ENCODE measurements at places on chromosomes 6 and 20. TPM values are rescaled to one million over a fixed set of nuclear protein-coding genes. Genes with fewer than 3 reads are reported as not detected.

- H3K36me3 ChIP-seq, result no peaks in the 10 kb centered on the region
- H3K27me3 ChIP-seq, result no peaks in the 10 kb centered on the region
- no peaks in the 10 kb centered on the region for H3K4me1 ChIP-seq
- no peak for DNase-seq
- H3K27ac ChIP-seq, result no peak overlapping the region
These were observed 28.2 kb downstream of the GSTA2 start for GRCh38 chr6:52735071-52735470.

GRCh38 chr6:1945235-1945832 lies 300.1 kb downstream of the GMDS start:
- no peak overlapping the region for H3K4me3 ChIP-seq
- H3K27me3 ChIP-seq, result no peaks in the 10 kb centered on the region
- no peak overlapping the region for H3K27ac ChIP-seq
- H3K4me1 ChIP-seq, result no peaks in the 10 kb centered on the region
- H3K36me3 ChIP-seq, result no peaks in the 10 kb centered on the region

GRCh38 chr20:11328839-11329238 lies 588.9 kb upstream of the BTBD3 start:
- H3K27me3 ChIP-seq, result no peaks in the 10 kb centered on the region
- H3K4me3 ChIP-seq, result no peak overlapping the region
- no peaks in the 10 kb centered on the region for H3K36me3 ChIP-seq
- H3K27ac ChIP-seq, result no peak overlapping the region

GRCh38 chr20:10449270-10449669 lies 14.2 kb downstream of the SLX4IP start:
- DNase-seq, result no peak
- H3K36me3 ChIP-seq, result no peaks in the 10 kb centered on the region
- no peak overlapping the region for H3K27ac ChIP-seq
- no peaks in the 10 kb centered on the region for H3K27me3 ChIP-seq
- no peak overlapping the region for H3K4me3 ChIP-seq

DNA sequence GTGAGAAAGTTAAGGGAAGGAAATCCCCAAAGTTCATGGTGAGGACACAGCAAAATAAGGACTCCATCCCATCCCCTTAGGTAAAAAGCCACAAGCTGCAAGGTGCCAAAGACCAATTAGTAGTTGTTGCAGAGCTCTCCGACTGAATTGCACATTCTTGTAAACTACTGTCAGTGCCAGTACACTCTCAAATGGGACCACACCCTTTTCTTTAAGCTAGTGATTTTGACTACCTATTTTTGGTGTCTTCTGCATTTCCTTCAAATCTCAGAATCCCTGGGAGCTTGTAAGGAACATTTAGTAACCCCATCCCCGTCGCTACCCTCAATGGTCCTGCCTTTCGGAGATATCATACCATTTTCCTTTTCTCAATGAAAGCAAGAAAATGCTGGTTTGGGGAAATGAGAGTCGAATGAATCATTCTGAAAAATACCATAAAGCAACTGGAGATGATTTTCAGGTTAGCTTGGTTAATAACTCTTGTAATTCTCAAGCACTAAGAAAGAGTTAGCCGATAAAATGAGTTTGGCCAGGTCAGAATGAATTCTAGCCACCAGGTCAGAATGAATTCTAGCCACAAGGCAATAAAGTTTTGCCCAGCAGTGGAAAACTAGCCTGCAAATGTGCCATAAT lies 5.2 kb upstream of the HMGN3 start:
- H3K4me3 ChIP-seq, result no peak overlapping the region
- H3K4me1 ChIP-seq, result peaks cover 11% of the 10 kb centered on the region
- no peaks in the 10 kb centered on the region for H3K27me3 ChIP-seq
- H3K36me3 ChIP-seq, result no peaks in the 10 kb centered on the region
- DNase-seq, result no peak

DNA sequence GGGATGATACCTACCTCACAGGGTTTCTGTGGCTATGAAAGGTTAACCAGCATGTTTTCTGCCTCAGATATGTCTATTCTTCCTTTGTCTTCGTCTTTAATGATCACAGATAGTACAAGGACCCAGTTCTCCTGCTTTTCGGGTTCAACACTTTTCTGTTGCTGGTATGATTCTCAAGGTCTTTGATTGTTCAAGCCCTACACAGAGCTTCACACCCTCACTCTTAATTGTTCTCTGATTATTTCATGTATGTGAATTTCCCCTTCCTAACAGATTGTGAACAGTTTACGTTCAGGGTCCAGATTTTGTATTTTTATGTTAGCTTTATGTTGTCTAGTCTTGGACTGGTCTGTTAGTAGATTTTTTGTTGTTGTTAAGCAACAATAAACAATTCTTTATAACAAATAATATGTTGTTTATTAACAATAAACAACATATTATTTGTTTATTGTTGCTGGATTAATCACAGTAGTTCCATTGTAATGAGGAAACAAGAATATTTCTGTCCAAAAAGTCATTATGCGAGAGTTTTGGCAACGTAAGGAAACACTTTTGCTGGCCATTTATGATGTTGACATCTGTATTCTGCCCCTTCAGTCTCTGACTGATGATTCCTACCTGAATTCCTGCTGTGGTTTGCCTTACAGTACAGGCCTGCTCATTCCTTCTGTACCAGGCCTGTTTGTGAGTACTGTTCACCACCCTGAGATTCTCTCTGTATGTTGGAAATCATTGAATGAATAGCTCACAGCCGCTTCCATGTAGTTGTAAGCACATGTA lies 27.2 kb upstream of the TULP4 start:
- no peak overlapping the region for H3K4me3 ChIP-seq
- H3K4me1 ChIP-seq, result peaks cover 48% of the 10 kb centered on the region
- H3K27ac ChIP-seq, result peak overlapping the region; percentile 77
- no peaks in the 10 kb centered on the region for H3K36me3 ChIP-seq

DNA sequence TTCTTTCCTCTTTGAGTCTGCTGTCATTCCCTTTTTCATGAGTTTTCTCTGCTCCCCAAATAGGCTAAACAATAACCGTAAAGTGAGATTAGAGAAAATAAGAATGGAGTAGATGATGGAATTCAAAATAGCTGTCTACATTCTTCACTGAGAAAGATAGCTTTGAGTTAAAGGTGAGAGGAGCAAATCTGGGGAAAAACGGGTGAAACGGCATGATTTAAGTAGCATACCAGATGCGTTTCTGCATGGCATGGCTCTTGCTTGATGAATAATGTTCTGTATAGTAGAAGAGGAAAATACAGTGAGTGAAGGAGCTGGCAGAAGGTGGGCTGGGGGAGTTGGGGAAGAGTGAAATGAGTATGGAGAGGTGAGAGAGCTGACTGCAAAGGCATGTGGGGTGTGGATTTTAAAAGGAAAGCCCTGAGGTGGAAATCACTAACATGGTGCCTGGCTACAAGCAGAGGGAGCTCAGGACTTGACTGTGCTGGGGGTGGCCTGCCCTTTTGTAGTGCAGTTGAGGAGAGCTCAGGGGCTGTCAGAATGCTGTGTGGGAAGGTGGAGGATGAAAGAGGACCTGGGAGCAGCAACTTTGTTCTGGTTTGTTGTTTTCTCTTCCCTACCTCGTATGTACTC lies 8.8 kb downstream of the BICRAL start:
- no peak for DNase-seq
- peak overlapping the region; percentile 36 for H3K27ac ChIP-seq

DNA sequence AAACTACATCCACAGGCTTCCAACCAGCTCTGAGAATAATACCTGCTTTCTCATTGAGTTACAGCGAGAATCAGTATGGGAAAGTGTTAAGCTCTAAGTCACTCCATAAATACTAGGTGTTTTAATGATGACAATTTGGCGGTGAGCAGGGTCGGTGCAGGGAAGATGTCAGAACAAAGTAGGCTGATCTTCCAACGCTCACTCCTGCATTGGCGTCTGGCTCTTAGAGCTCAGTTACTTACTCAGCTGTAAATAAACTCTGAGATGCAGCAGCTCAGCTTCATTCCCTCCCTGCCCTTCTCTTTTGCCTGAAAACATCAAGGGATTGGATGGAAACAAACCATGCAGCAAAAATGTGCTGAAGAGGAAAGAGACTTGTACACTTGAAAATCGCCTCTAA lies 102.5 kb upstream of the SPACA1 start:
- DNase-seq, result peak; percentile 86
- peaks cover 18% of the 10 kb centered on the region for H3K4me1 ChIP-seq
- no peaks in the 10 kb centered on the region for H3K36me3 ChIP-seq
- H3K27me3 ChIP-seq, result no peaks in the 10 kb centered on the region
- H3K27ac ChIP-seq, result no peak overlapping the region
- H3K4me3 ChIP-seq, result no peak overlapping the region

GRCh38 chr6:121961619-121962125 lies 437.8 kb upstream of the HSF2 start:
- no peak for DNase-seq
- H3K36me3 ChIP-seq, result no peaks in the 10 kb centered on the region
- H3K27ac ChIP-seq, result no peak overlapping the region
- no peaks in the 10 kb centered on the region for H3K27me3 ChIP-seq

GRCh38 chr6:73064266-73064665 lies 161.0 kb downstream of the KHDC1L start:
- no peaks in the 10 kb centered on the region for H3K27me3 ChIP-seq
- H3K36me3 ChIP-seq, result no peaks in the 10 kb centered on the region
- DNase-seq, result no peak
- H3K4me1 ChIP-seq, result no peaks in the 10 kb centered on the region
- no peak overlapping the region for H3K27ac ChIP-seq

- H3K36me3 ChIP-seq, result no peaks in the 10 kb centered on the region
- H3K4me3 ChIP-seq, result no peak overlapping the region
- no peaks in the 10 kb centered on the region for H3K27me3 ChIP-seq
- DNase-seq, result no peak
- no peak overlapping the region for H3K27ac ChIP-seq
These were observed 16.9 kb downstream of the KIF16B start for GRCh38 chr20:16556301-16556700.

DNA sequence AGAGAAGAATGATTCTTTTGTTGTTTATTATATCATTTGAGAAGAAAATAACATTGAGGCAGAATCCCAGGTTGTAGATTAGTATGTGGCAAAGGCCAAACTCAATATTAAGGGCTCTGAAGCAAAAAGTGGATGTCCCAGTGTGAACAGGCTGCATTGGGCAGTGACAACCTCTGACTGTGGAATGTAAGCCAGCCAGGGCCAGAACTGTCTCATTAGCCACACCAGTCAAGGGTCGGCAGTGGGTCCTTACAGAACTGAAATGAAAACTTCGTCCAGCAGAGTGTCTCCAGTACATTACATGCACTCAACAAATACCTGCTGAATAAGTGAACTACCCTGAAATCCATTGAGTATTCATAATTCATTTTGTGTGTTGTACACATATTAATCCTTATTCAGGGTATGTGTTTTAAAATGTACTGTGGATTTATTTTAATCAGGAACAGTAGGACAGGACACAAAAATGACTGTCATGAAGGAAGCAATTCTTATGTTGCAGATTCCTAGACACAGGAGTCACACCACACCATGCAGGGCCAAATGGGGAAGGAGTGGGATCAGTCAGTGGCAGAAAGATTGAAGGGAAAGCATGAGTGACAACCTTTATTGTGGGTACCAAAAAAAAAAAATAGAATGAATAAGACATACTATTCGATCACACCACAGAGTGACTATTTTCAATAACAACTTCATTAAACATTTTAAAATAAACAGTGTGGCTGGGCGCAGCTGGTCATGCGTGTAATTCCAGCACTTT lies 64.9 kb upstream of the UTRN start:
- DNase-seq, result no peak
- H3K36me3 ChIP-seq, result no peaks in the 10 kb centered on the region
- no peak overlapping the region for H3K4me3 ChIP-seq

DNA sequence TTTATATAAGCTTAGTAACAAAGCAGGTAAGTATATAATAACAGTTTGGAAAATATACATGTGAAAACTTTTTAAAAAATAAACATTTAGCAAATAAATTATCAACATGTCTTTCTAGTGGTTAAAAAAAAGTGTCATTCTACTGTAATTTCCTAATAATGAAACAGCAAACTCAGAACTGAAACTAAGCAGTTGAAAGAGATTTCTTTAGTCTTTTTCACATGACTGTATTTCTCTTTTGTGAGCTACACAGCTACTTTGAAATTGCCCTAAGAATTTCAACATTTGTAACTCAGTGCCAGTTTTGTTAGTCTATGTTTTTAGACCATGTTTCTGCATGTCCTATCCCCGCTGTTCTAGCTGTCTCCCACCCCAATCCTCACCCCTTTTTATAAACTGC lies 28.4 kb upstream of the SDHAF4 start:
- no peak for DNase-seq
- peaks cover 41% of the 10 kb centered on the region for H3K36me3 ChIP-seq
- no peaks in the 10 kb centered on the region for H3K27me3 ChIP-seq
- no peak overlapping the region for H3K4me3 ChIP-seq
- H3K4me1 ChIP-seq, result no peaks in the 10 kb centered on the region

- no peak overlapping the region for H3K4me3 ChIP-seq
- H3K27me3 ChIP-seq, result no peaks in the 10 kb centered on the region
- no peak overlapping the region for H3K27ac ChIP-seq
- no peaks in the 10 kb centered on the region for H3K4me1 ChIP-seq
- H3K36me3 ChIP-seq, result no peaks in the 10 kb centered on the region
- DNase-seq, result no peak
These were observed 44.9 kb downstream of the PRND start for GRCh38 chr20:4766631-4767030.

- H3K27me3 ChIP-seq, result no peaks in the 10 kb centered on the region
- DNase-seq, result no peak
- no peaks in the 10 kb centered on the region for H3K36me3 ChIP-seq
- H3K4me3 ChIP-seq, result no peak overlapping the region
These were observed 133.0 kb downstream of the FARS2 start for GRCh38 chr6:5394280-5394679.

GRCh38 chr6:67759001-67759400 lies 876.1 kb upstream of the ADGRB3 start:
- no peaks in the 10 kb centered on the region for H3K4me1 ChIP-seq
- H3K36me3 ChIP-seq, result no peaks in the 10 kb centered on the region
- no peak overlapping the region for H3K27ac ChIP-seq
- H3K27me3 ChIP-seq, result no peaks in the 10 kb centered on the region
- DNase-seq, result no peak
- no peak overlapping the region for H3K4me3 ChIP-seq

CLPSL2 gene
- total RNA-seq, result not detected

WFDC10B gene
- not detected for total RNA-seq

C20orf141 gene
- not detected for total RNA-seq

TAF4 gene
- total RNA-seq, result 14.4 TPM

SEL1L2 gene
- total RNA-seq, result not detected

NKX2-4 gene
- not detected for total RNA-seq

WFDC12 gene
- total RNA-seq, result not detected

CFAP61 gene
- total RNA-seq, result not detected
